Inflammatory macrophage treated with lipopolysaccharide for 1 hour (primary cell): ENCODE measurements at places on chromosomes 6 and 20.
A peak's percentile ranks its signal among the peaks of the same experiment; 100 is the strongest.

DNA sequence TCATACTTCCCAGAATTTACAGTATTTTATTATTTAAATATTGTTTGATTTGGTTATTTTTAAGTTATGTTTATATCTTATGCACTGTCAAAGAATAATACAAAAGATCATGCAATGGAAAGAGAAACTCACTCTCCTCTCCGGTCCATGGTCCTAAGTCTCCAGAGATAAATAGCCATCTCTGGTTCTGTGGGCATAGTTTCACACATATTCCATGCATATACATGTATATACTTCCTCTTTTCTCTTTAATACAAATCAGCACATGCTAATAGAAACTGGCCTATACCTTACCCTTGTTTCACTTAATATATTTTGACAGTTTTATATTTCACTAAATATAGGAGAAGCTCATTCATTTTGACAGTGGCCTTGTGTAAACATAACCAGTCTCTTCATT, 901.7 kb upstream of the CITED2 start:
- DNase-seq: no peak

DNA sequence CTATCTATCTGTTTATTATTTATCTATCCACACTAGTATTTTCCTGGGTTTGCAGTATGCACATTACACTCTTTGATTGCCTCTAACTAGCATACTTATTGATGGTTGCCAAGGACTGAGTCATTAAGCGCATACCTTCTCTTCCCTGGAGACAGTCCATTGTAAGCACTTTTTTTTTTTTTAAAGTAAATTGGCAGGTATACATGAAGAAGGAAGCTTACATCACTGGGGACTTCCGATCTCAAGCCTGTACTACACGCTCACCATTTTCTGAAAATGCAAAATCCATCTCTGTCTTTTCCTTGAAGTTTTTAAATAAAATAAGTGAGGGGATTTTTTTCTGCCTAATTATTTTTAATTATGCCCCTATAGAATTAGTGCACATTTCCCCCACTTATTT, 63.5 kb downstream of the HMGN3 start:
- no peak for DNase-seq

- no peak for DNase-seq
These were observed 12.1 kb upstream of the IP6K3 start for GRCh38 chr6:33758815-33759216.

DNA sequence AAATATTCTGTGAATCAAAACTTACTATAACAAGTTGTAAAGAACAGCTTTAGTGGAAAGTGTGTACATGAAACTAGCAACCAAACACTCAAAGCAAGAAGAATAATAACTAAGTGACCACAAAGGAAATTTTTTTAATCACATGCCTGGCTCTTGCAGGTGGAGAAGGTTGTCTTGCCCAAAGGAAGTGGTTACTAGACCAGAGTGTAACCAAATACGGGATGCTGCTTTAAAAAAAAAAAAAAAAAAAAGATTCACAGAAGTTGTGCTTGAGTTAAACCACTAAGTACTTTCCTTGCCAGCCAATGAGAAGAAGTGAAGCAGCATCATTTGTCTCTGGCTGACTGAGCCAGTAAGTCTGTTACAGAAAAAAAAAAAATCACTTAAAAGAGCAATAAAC, 19.1 kb upstream of the HLA-DQB1 start:
- DNase-seq: peak; percentile 66

GRCh38 chr6:142783499-142783898, 161.5 kb downstream of the HIVEP2 start:
- DNase-seq: no peak

DNA sequence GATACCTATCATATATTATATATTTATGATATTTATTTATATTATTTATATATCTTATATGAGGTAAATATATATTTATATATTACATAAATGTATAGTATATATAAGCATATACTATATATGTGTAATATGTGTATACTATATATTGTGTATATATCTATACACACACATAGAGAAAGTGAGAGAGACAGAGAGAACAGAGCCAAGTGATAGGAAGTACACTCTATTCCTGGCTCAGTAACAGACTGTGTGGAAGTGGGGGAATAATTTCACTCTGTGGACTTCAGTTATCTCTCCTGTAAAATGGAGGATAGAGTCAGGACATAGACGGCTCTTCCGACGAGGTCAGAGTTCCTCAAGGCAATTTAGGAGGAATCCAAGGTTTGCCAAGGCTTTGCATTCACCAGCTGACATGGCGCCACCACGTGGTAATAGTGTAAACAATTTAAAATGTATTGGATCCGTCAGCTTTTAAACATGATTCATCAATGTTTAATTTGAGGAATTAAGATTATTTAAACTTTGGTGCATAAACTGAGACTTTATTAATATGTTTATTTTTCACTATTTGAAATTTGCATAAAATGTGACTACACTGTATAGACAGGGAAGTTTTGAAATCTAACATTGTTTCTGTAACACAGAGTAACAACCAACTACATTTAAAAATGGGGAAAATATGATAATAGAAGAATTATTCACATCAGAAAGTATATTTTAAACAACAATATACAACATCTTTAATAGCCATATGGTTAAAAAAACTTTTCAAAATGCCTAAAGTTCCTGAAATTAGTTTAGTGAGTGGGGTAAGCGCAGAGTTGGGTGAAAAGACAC, 75.4 kb upstream of the TMEM244 start:
- peak; percentile 66 for DNase-seq

DNA sequence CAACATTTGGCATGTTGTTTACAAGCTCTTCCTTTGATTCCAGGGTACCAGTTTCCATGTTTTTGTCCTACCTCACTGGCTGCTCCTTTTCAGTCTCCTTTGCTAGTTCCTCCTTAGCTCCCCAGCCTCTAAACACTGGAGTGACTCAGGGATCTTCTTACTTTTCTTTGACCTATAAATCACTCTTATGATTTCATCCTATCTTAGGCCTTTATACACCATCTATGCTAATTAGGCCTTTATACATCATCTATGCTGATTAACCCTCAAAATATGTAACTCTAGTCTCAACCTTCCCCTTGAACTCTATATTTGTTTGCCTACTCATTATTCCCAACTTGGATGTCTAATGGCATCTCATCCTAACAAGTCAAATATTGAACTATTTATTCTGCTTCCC, 9.5 kb downstream of the TMEM30A start:
- no peak for DNase-seq

DNA sequence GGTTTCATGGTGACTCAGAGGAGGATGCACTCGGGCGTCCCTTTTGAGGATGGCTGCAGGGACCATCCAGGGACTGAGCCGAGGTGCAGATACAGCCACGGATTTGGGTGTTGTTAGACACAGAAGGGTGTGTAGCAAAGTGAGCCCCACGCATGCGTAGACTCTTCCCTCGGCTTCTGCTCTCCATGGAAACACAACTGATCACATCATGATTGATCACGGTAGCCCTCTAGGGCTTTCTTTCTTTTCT, 606 bp upstream of the ULBP1 start:
- DNase-seq: no peak

GRCh38 chr6:2918936-2919335, 15.8 kb upstream of the SERPINB9 start:
- DNase-seq: peak; percentile 93

GRCh38 chr6:13946506-13946905, 21.8 kb downstream of the RNF182 start:
- no peak for DNase-seq

DNA sequence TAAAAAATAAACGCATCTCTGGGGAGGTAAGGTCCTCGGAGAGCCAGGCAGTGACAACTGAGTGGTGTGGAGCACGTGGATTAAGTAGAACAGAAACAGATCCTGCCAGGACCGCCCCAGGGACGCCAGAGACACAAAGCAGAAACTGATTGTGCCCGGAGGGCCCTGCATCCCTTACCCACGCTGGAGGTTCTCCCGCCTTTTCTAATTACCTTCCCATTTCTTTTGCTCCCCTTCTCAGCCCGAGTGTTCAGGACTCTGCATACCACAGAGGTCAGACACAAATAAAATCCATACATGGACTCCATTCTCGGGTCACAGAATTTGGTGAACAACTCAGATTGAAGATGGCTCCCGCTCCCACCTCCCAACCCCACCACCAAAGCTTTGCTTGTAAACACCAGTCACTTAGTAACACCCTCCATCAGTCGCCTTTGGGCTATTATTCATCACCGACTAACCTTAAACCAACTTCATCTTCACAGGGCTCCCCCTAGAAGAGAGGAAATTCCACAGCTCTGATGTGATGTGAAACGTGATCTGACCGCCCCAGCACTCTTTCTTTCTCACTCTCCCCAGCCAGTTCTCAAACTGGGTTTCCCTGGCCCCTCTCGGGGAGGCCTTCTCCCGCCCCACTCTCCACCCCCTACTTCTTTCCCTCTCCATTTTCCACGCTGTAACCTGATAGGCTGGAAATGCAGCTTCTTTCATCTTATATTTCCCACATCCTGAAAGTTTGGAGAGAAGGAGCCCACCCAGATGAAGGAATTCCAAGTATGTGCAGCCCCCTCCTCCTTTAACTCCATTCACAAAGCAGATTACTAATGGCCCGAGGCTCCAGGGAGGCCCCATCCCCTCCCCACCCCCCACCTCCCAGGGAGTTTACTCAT, 32.5 kb upstream of the PIM1 start:
- DNase-seq: peak; percentile 42

DNA sequence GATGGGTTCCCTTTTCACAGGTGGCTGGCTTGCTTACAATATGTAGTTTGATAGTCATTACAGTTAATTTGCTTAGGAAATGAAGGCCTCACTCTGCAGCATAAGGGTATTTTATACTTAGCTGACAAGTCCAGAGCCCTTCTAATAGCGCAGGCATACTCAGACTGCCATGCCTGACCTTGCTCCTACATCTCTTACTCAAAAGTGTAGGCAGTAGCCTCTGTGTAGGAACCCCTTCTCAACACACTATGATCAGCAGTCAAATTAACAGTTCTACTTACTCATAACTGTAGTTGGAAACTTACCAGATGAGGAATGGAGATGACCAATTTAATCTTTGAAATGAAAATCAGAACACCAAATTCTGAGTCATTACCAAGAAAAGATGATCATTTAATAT, 373.5 kb downstream of the TBC1D32 start:
- DNase-seq: no peak

GRCh38 chr6:56403745-56404144, 156.4 kb upstream of the COL21A1 start:
- no peak for DNase-seq

- no peak for DNase-seq
These were observed 252.6 kb downstream of the DLL1 start for GRCh38 chr6:170038251-170038650.

DNA sequence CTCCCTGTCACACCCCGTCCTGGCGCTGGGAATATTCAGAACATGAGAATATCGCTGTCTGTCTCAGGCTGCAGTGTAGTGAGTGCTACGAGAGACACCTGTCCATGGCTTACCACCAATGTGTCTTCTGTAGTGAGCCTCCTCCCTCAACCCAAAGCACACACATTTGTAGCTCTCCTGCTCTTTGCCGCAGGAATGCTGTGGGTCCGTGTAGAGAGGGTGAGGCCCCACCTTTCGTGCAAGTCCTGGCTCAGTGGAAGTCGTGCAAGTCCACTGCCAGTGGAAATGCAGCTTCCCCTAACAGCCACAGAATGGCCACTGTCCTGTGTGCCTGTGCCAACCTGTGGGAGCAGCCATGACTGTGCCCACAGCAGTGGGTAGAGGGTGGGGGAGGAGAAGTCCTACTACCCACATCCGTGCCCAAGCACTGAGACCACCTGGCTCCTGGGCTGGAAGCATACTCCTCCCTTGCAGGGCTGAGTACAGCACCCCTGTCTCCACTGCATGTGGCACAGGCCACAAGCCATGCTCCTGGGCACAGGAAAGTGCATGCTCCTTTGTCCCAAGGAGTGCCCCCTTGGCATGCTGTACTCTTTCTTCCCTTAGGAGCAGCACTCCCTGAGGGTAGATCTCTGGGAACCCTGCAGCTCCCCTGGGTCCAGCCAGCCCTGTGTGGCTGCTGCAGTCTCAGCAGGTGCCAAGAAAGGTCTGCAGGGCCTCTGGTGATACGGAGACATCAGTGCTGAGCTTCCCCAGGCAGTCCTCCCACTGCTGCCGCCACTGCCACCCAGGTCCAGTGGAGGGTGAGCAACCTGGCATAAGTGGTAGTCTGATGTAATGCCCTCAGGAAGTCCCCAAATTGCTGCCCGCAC, 28.0 kb downstream of the IGF2R start:
- no peak for DNase-seq

GRCh38 chr20:58677079-58677604, 15.5 kb upstream of the NPEPL1 start:
- DNase-seq: no peak

GRCh38 chr6:142881761-142882160, 63.2 kb downstream of the HIVEP2 start:
- no peak for DNase-seq

DNA sequence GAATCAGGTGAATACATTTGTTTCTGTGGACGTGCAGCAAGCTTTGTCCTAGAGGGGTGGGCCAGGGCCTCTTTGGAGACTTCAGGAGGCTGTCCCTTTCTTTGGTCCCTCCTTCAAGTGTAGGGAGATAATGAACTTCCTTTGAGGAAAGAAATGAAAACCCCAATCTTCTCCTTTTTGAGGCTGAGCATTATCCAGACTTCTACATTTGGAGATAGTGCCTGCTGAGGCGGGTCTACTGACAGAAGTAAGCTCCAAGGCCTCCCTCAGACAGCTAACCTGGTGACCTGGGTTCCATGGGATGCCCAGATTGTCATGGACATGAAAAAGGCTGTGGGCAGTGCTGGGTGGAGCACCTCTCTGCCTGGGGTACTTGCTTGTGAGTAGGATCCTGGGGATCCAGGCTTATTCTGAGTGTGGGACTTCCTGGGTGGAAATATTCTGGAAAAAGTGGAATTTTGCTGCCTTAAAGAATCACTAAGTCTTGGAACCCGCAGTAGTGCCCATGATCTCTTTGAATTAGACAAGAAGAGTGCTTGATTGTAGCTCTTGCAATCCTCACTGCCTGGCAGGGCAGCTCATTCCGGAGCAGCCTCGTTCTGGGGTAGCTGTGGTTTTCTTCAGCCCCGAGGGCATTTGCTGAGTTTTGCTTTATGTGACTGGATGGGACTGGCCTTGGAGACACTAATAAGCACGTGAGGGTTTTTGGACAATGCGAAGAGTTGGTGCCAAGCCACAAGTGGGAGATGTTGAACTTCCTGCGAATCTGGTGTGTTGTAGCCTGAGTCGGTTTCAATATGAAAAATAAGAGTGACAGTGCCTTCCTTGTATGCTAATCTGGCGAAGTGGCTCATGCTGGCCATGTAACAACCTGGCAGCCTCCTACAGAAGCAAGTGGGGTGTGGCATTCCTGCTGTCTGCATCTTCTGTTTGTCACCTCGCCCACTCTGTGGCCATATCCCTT, 28.1 kb downstream of the SNRNP48 start:
- DNase-seq: peak; percentile 95

DNA sequence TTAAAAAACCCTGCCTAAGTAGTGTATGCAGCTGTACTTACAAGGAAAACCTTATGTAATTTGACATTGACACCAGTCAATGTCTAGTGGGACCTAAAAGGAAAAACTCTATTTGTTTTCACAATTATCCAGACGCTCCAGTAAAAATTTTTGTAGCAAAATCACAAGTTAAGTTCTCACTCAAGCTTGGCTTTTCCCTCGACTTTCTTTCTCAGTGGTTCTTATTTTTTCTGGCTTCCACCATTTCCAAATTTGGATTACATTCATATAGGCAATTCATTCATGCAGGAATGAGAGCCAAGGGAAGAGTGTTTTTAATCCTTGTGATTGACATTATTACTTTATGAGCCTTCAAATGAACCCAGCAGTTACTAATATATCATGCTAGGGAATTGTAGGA, 66.0 kb upstream of the ADGRG6 start:
- no peak for DNase-seq
